ENCODE measurements at places on chromosomes 16 and 17. TPM values are rescaled to one million over a fixed set of nuclear protein-coding genes. Genes with fewer than 3 reads are reported as not detected.

- no peaks in the 10 kb centered on the region for H3K36me3 ChIP-seq
- no peak overlapping the region for H3K4me3 ChIP-seq
- no peak for DNase-seq
Measured at GRCh38 chr17:52546493-52546892, 388.0 kb upstream of the CA10 start.

- no peak for DNase-seq
- H3K4me3 ChIP-seq = no peak overlapping the region
Measured at GRCh38 chr16:10646581-10647263, 48.0 kb downstream of the TEKT5 start.

- no peak overlapping the region for H3K4me3 ChIP-seq
- no peaks in the 10 kb centered on the region for H3K36me3 ChIP-seq
- H3K27ac ChIP-seq = no peak overlapping the region
- no peak for DNase-seq
Measured at GRCh38 chr16:31223044-31223443, 6.1 kb upstream of the PYDC1 start.

- DNase-seq = peak; percentile 80
- H3K27me3 ChIP-seq = no peaks in the 10 kb centered on the region
Measured at GRCh38 chr17:81044764-81045589, 10.0 kb downstream of the BAIAP2 start.

GRCh38 chr16:27230562-27231001, 27.3 kb downstream of the KDM8 start:
- H3K27ac ChIP-seq = no peak overlapping the region
- H3K4me3 ChIP-seq = no peak overlapping the region
- no peak for DNase-seq

GRCh38 chr17:66250686-66251085, 21.5 kb upstream of the APOH start:
- no peak for DNase-seq
- no peak overlapping the region for H3K4me3 ChIP-seq
- no peaks in the 10 kb centered on the region for H3K27me3 ChIP-seq
- no peak overlapping the region for H3K27ac ChIP-seq
- H3K36me3 ChIP-seq = no peaks in the 10 kb centered on the region

DNA sequence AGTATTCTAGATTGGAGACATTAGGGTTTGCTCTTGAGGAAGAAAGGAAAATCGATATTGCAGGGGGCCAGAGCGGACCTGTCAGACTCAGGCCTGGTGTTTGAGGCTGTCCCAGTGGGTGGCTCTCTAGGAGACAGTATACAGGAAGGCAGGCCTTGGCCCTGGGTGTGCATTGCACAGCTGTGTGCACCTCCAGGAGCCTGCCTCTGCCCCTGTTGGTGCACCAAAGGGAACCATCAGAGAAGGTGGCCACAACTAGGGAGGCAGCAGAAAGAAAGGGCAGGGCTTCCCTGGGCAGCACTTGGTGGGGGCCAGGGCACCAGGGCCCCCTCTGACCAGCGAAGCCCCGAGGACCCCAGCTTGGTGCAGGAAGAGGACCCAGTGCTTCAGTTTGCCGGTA, 188.0 kb downstream of the NTN1 start:
- no peak overlapping the region for H3K4me3 ChIP-seq
- H3K27ac ChIP-seq = no peak overlapping the region

- no peak overlapping the region for H3K4me3 ChIP-seq
- no peaks in the 10 kb centered on the region for H3K27me3 ChIP-seq
- peaks cover 10% of the 10 kb centered on the region for H3K4me1 ChIP-seq
Measured at GRCh38 chr16:11370084-11370931, 25.0 kb downstream of the RMI2 start.

- H3K4me1 ChIP-seq = no peaks in the 10 kb centered on the region
- H3K27me3 ChIP-seq = no peaks in the 10 kb centered on the region
- no peak for DNase-seq
- H3K36me3 ChIP-seq = no peaks in the 10 kb centered on the region
Measured at GRCh38 chr17:59503500-59503899, 61.9 kb upstream of the DHX40 start.

- no peak overlapping the region for H3K27ac ChIP-seq
- no peaks in the 10 kb centered on the region for H3K36me3 ChIP-seq
- no peak for DNase-seq
- H3K4me1 ChIP-seq = no peaks in the 10 kb centered on the region
Measured at GRCh38 chr16:52680993-52681392, 134.1 kb upstream of the TOX3 start.

DNA sequence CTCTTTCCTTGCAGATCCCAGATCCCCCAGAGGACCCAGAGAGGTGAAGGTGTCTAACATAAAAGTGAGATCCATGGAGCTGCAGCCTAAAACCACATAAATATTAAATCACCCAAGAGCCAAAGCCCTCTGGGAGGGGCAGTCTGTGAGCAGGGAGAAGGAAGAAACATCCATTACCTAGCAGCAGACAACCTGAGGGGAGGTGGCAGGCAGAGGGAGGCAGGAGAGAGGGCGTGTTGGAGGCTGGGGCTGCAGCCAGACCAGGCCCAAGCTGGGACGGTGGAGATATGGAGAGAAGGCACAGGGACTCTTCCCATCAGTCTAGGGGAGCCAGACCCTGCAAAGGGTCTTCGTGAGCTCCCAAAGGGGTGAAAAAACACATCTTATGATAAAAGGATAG, 101.1 kb downstream of the SHISA6 start:
- no peak overlapping the region for H3K27ac ChIP-seq
- H3K36me3 ChIP-seq = no peaks in the 10 kb centered on the region
- H3K4me1 ChIP-seq = peaks cover 6% of the 10 kb centered on the region
- no peak overlapping the region for H3K4me3 ChIP-seq
- peaks cover 17% of the 10 kb centered on the region for H3K27me3 ChIP-seq

DNA sequence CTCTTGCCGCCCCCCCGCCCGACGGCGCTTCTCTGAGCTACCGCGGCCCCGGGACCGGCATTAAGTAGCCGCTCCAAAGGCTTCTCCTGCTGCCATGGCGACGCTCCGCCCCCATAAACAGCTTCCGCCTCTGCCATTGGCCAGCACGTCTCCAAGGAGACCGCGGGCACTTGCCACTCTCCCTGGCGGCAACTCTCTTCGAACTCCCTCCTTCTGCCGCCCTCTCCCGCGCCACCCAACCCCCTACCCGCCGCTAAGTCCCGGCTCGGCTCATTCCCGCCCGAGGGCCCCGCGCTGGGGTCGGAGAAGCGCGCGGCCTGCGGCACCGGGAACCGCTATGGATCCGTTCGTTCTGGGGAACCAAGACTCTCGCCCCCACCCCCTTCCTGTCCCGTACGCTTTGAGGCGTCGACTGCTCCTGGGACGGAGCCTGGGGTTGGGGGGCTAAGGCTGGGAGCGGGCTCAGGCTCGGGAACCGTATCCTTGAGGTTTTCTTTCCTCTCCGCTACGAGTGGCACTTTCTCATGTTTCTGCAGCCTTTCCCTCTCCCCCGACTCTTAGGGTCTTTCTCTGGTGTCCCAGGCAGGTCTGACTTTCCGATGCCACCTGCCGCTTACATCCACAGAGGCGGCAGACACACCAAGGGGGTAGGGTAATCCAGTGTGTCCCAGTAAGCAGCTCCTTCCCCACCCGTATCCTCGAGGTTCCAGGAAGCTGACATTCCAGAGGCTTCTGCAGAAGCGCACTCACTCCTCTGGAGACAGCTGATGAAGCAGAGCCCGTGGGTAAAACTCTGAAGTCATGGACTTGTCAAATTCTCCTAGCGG, at the start of gene FOXJ1:
TSS of gene FOXJ1 (minus strand) at position 34 of the 827 bp plus-strand sequence. CDS start 850 bp downstream, outside the sequence.
- H3K27ac ChIP-seq = no peak within 1 kb of the TSS
- H3K27me3 ChIP-seq = no peaks in the 10 kb centered on the region
- H3K4me1 ChIP-seq = no peaks in the 10 kb centered on the region
- DNase-seq = peak; percentile 85
- H3K36me3 ChIP-seq = no peaks in the 10 kb centered on the region

- H3K27ac ChIP-seq = no peak overlapping the region
- no peak for DNase-seq
- H3K27me3 ChIP-seq = peaks cover 59% of the 10 kb centered on the region
- peaks cover 7% of the 10 kb centered on the region for H3K4me1 ChIP-seq
Measured at GRCh38 chr17:8703001-8703400, 41.6 kb downstream of the CCDC42 start.

DNA sequence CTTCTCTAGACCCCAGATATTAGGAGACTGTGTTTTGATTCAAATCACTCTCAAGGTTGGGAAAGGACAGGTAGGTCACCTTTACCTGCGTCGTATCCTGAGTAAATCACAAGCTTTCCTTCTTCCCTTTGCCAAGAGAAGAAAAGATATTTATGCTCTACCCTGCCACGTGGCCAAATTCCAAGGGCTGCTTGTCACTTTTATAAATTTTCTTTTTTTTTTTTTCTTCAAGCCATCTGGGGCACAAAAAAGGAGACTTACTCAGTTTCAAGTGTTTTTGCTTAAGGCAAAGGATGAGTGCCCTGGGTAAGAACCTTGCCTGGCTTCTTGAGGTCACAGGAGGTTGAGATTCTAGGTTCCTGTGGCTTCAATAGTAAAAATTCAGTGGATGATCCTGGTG, 285.1 kb downstream of the TMEM114 start:
- H3K4me3 ChIP-seq = no peak overlapping the region
- no peaks in the 10 kb centered on the region for H3K27me3 ChIP-seq
- H3K4me1 ChIP-seq = no peaks in the 10 kb centered on the region
- no peak overlapping the region for H3K27ac ChIP-seq
- no peak for DNase-seq

DNA sequence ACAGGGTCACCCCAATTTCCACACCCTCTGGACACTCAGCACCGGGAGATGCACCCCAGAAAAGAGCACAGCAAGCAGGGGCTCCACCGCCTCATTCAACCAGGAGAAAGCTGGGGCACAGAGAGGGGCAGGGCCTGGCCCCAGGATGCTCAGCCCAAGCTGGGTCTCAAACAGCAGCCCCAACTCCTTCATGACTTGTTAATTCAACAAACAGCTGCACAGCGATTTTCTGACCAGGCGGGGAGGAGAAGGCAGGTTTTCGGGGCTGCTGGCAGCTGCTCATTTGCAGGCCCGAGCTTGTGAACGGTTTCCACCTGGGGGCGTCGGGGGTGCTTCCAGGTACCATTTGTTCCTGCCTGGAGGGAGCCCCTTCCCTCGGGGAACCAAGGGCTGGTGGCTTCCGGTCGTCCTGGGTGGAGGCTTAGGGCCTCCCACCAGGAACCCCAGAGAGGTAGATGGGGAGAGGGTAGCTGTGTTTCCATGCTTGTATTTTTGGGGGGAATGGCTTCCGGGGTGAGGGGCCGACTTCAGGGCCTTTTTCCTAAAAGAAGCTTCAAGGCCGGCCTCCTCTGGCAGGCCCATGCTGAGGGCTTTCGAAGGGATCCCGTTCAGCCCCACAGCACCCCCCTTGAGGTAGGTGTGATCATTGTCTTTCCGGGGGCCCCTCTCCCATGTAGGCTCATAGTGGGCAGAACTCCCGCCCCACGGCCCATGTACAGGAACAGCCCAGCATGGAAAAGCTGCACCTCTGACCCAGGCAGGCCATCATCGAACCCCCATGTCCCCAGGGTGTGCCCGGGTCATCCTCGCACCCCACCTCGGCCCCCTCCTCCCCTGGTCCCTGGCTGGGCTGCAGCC, 191.6 kb upstream of the GSE1 start:
- no peak for DNase-seq
- H3K27me3 ChIP-seq = no peaks in the 10 kb centered on the region
- H3K27ac ChIP-seq = no peak overlapping the region
- H3K4me3 ChIP-seq = no peak overlapping the region
- no peaks in the 10 kb centered on the region for H3K4me1 ChIP-seq

DNA sequence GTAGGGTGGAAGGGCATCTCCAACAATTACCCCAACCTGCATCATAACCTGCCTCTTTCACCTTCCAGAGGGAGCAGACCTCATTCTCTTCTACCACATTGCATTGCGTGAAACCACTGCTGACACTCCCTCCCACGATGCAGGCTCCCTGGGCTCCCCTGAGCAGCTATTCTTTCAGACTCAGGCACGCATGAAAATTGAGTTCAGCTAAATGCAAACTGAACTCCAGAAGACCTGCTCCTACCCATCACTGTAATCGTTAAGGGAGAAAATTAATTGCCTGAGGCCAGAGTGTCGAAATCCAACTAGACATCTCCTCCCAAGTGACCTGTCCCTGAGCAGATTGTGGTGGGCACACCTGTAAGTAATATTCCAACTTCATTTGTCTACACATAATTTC, 186.0 kb downstream of the GRIN2A start:
- no peak overlapping the region for H3K4me3 ChIP-seq
- no peak for DNase-seq
- H3K27ac ChIP-seq = no peak overlapping the region
- no peaks in the 10 kb centered on the region for H3K4me1 ChIP-seq
- no peaks in the 10 kb centered on the region for H3K36me3 ChIP-seq

- no peaks in the 10 kb centered on the region for H3K36me3 ChIP-seq
- no peak for DNase-seq
- no peak overlapping the region for H3K4me3 ChIP-seq
- no peak overlapping the region for H3K27ac ChIP-seq
Measured at GRCh38 chr17:6215071-6216035, 145.2 kb downstream of the WSCD1 start.

DNA sequence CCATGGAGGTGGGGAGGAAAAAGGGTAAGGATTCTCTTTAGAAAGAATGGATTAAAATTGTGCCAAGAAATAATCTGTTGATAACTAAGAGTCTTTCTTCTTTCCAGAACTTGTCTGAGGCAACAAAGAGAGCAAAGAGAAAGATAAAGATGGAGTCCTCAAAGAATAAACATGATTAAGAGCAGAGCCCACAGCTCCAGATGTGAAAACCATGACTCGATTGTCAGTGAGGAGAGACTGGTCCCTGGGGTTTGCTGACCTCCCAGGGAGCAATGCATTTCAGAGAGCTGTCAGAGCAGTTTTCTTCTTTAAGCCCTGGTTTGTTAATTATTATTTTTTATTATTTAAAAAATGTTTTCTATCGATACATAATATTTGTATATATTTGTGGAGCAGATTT, 74.6 kb downstream of the TMEM100 start:
- DNase-seq = no peak
- H3K4me3 ChIP-seq = no peak overlapping the region
- no peaks in the 10 kb centered on the region for H3K4me1 ChIP-seq
- no peaks in the 10 kb centered on the region for H3K27me3 ChIP-seq

DNA sequence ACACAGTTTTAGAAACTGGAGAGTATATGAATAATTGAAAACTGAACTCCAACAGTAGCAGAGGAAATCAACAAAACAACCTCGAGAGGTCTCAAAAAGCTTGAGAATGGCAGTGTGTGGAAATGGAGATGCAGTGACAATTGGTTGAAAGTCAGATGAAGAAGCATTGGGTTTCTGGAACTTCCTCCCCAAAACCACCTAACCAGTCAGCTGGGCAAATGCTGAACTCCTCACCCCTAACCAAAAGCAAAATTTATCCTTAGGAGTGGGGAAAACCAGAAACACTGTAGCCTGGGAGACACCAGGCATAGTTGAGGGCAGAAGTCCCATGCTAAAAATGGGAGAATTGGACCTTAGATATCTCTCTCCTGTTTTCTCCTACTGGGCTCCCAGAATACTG, 109.9 kb downstream of the TANC2 start:
- DNase-seq = no peak
- no peak overlapping the region for H3K4me3 ChIP-seq
- H3K27ac ChIP-seq = no peak overlapping the region
- peaks cover 12% of the 10 kb centered on the region for H3K4me1 ChIP-seq
- H3K27me3 ChIP-seq = no peaks in the 10 kb centered on the region

TNP2 gene
- not detected for total RNA-seq

SOX9 gene
- total RNA-seq = 4.5 TPM

SHISA9 gene
- total RNA-seq = 8.0 TPM

TRPV3 gene
- total RNA-seq = 4.4 TPM

ITGB3 gene
- 1.1 TPM for total RNA-seq

SMPD3 gene
- 0.25 TPM for total RNA-seq

DHRS7C gene
- total RNA-seq = not detected

KRTAP4-9 gene
- not detected for total RNA-seq
